T47D (cell line): ENCODE measurements at places on chromosomes 3 and 15.
A peak's percentile ranks its signal among the peaks of the same experiment; 100 is the strongest.

GRCh38 chr3:23209747-23210487 is 6.8 kb downstream of the UBE2E2 start:
- no peak for DNase-seq

GRCh38 chr3:188298585-188298984 is 144.6 kb downstream of the LPP start:
- DNase-seq, result no peak

- no peak for DNase-seq
These were observed 56.5 kb downstream of the DCLK3 start for GRCh38 chr3:36707623-36708409.

DNA sequence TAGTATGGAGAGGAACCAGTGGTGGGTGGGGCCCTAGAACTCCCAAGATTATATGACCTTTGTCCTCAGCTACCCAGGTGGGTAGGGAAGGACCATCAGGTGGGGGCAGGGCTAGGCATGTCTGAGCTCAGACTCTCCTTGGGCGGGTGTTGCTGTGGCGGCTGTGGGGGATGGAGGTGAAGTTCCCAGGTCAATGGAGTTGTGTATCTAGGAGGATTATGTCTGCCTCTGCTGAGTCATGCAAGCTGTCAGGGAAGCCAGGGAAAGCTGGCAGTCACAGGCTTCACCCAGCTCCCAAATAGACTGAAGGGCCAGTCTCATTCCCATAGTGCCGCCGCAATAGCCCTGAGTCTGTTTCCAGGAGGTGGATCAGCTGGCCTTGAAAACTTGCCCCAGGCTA is 139.7 kb upstream of the CFAP20DC start:
- DNase-seq, result no peak

DNA sequence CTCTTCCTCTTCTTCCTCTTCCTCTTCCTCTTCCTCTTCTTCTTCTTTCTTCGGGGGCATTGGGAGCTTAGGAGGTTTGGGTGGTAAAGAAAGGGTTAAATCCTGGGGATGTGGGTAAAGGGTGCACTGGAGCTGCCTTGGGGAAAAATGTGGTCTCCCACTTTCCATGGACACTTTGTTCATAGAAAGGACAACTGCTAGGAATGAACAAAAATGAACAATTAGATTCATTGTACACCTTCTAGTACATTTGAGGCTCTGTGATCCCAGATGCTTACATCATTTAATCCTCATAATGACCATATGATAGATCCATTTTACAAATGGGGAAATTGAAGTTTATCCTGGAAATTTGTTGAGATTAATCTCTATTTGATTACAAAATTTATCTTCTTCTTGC is 699.7 kb downstream of the TUSC7 start:
- DNase-seq, result no peak

DNA sequence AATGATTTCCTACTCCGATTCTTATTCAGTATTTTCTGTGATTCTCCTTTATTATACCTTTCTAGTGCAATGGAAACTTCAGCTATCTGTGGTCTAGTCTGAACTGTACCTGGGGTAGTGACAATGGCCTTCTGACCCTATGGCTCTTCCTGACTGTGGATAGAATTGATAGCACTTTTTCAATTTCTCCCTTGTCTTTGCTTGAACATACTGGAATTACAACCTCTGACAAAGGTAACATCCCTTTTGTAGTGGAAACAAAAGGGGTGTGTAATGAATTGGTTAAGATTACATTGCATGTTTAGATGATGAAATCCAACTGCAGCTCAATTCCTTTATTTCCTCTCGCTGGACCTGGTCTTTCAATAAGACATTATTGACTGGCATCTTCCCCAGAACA is 21.0 kb upstream of the SOX2 start:
- DNase-seq, result no peak

DNA sequence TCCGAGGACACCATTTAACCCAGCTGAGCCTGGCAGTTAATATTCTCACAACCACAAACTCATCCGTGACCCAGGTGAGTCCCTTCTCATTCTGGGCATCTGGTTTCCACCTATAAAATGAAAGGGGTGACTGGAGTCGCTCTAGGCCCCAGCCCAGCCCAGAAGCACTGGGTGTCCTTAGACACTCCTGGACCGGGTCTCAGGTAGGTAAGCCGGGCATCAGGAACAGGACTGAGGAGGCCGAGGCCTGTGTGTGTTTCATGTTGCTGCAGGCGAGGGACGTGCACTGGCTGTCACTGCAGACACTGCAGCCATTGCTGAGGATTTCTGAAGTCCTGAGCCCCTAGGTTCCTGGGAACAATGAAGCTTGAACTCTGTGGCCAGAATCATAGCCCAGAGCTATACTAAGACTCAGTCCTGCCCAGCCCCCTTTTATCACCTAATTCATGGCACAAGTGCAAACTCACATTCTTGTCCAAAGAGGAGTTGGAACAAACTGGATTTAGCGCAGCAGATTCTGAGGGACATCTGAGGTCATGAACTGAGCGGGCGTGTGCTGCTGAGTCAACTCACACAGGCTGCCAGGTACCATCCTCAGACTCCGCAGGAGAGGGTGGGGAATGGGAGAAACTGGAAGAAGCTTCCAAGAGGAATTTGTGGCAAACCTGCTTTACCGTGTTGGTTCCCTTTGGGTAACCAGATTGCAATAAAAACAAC is 184.9 kb downstream of the FAM43A start:
- no peak for DNase-seq

GRCh38 chr15:66563126-66563525 is 2.7 kb downstream of the LCTL start:
- DNase-seq, result no peak

DNA sequence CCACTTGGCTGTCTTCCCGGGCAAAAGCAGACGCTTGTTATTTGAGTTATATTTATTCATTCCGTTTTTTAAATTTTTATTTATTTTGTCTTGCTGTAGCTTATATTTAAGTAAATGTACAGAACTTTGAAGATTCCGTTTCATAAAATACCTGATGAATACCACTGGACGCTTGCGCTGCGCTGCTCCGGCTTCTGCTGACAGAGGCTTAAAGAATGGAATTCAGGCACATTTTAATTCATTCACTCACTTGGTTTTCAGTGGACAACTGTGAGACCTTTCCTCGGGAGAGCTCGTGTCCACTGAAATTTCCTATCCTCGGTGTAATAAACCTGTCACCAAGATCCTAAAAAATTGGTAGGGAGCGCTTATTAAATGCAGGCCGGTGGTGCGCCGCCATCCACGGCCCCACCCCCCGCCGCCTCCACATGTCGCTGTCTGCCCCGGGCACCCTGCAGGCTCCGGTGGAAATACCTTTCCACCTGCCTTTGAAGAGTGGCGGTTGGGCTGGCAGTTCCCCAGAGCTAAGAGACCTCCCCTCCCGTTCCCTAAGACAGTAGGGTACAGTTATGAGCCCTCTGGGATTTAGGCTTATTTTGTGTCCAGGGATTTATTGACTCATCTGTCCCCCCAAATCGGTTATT is 62.5 kb upstream of the UBE2E1 start:
- DNase-seq, result no peak

GRCh38 chr3:72461787-72462186 is 386.5 kb downstream of the SHQ1 start:
- DNase-seq, result no peak

DNA sequence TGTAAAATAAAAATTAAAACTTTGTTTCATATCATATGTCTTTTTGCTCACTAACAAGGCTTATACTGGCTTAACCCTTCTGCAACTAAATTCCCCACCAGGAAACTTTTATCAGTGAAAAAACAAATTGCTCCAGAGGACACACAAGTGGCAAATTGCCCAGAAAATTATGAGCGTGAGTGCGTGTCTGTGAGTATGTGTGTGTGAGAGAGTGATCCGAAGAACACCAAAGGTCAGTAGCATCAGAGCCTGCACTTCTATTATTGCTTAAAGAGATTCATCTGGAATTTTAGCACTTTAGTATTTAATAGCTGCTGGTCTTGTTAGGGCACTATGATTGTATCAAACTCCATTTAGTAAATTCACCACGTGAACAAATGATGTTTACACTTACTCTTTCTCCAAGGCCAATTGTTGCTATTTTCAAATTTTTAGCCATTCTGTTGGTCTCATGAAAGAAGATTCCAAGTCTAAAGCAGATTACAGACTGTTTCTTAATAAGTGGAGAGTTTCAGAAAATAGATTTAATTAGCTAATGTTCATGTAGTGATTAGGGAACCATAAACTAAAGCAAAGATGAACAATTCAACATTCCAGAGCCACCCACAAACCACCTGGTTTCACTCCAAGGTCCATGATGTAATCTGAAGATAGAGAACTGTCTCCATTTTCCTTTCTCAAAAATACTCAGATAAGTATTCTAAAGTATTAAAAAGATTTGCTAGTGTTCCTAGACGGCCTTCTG is 91.1 kb upstream of the IL12A start:
- no peak for DNase-seq

GRCh38 chr3:197555281-197556261 is at the start of gene BDH1:
Gene BDH1 (minus strand): TSS chr3:197555968. CDS start chr3:197546443, 9,525 bp downstream.
- peak; percentile 75 for DNase-seq

DNA sequence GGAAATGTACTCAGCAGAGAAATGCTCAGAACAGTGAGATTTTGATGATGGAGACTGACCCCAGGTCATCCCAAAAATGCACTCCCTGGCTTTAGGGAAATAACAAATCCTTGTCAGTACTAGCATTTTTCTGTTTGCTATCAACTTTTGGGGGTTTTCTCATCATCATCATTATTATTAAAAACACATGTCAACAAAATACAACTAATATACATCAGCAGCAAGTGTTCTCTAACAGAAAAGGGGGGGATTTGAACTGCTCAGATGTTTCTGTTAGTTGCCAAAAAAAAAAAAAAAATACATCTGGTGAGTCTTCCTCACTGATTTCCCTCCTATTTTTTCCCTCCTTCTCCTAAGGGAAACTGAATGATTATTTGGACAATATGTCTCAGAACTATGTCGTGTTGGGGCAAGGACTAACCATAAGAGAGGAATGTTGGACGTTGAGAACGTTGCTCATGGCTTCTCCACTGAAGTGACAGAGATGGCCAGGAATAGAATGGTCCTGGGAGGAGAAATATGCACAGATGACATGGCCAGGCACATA is 230.0 kb upstream of the MCTP2 start:
- no peak for DNase-seq

- DNase-seq, result no peak
These were observed 77.3 kb downstream of the APBA2 start for GRCh38 chr15:28962851-28963710.

DNA sequence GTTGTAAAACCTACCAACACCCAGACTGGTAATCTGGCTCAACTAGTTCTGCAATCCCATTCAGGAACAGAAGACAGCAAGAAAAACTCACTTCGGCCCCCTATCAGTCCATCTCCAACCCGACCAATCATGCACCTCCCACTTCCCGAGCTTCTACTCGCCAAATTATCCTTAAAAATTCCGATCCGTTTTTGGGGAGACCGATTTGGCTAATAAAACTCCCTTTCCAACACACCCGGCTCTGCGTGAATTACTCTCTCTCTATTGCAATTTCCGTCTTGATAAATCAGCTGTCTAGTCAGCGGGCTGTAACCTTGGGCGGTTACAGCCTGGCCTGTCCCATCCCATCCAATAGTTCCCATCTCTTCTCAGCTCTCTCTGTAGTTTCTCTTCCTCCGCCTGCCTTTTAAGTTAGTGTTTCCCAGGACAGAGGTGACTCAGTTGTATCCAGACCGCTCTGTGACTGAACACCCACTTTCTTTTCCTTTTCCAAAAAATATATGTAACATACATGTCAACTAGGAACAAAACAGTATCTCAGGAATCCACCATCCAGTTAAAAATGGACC is 780 bp upstream of the ACAD9 start:
- no peak for DNase-seq

GRCh38 chr3:53211706-53212702 is 43.8 kb downstream of the TKT start:
- no peak for DNase-seq

DNA sequence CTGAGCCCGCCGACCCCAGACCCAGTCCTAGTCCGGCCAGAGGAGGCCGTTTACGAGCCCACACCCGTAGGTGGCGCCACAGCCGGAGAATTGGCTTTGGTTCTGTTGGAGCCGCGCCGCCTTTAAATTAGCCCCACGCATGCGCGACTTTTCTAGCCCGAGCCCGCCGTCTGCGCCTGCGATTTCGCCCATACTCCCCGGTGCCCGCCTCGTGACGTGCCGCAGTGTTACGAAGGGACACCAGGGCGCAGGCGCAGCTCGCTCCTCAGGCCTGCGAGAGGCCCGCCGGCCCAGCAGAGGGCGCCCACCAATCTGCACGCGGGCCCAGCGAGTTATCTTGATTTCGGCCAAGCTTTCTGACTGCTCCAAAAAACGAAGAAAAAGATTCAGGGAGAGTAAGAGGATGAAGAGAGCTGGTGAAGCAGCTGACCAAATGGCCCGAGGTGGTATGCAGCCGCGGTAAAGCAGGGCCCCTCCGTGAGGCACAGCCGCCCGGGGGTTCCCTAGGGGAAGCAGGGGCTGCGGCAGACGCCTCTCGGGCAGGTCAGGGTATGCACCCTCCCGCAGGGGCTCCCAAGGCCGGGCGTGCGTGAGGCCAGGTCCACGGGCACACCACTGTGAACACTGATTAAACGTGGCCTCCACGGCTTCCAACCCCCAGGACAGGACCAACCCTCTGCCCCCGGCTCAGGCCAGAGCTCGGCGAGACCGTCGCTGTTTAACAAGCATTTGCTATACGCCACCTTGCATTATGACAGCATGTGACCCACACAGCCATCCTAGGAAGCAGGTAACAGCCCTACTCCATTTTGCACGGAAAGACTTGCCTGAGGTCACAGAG is 32.8 kb downstream of the RPN1 start:
- peak; percentile 94 for DNase-seq

DNA sequence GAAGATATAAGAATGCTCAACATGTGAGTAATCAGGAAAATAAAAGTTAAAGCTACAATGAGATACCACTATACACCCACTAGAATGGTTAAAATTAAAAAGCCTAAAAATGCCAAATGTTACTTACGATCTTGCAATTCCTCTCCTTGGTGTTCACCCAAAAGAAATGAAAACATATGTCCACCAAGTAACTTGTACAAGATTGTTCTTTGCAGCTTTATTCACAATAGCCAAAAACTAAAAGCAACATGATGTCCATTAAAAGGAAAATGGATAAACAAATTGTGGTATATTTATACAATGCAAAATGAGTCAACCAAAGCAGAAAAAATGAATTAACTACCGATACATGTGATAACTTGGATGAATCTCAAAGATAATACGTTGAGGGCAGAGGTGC is 301.6 kb upstream of the THBS1 start:
- no peak for DNase-seq

GRCh38 chr15:25623708-25624107 is 184.9 kb upstream of the UBE3A start:
- no peak for DNase-seq
